GM10248 (cell line): ENCODE measurements at places on chromosomes 6 and 20.

- DNase-seq: no peak
These were observed 52.4 kb downstream of the L3MBTL3 start for GRCh38 chr6:130070792-130071191.

DNA sequence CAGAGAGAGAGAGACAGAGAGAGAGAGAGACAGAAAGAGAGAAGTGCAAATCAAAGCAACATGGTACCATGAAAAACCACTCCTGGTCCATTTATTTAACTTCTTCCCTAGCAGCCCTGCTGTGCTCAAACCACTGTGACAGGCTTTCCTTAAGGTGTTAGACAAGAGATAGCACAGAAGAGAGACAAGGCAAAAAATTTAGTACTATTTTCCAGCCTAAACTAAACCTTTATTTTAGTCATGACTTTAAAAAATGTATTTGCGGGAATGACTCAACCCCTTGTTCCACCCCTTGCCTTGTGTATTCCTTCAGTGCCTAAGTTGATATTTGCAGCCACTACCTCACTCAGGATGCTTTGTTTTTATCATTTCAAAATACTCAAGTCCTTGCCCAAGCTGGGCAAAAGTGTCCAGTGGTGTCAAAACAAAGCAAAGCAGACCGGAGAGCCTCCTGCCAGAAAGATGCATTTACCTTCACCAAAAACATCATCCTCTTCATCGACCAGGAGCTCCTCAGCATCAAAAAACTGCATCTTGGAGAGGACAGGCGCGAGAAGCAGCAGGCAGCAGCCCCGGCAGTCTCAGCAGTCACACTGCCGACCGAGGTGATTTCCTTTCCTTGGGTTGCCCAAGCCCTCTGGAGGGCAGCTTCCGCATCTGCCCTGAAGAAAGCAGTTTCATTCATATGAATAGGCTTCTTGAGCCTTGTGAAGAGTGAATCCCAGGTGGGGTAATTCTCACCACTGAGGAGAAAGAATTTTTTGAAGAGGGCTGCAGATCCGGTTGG, at the start of gene RIPOR2:
Gene RIPOR2 (minus strand): TSS at position 595 of the 787 bp plus-strand sequence. CDS start 62 bp downstream, at position 533.
- DNase-seq: peak; percentile 37

DNA sequence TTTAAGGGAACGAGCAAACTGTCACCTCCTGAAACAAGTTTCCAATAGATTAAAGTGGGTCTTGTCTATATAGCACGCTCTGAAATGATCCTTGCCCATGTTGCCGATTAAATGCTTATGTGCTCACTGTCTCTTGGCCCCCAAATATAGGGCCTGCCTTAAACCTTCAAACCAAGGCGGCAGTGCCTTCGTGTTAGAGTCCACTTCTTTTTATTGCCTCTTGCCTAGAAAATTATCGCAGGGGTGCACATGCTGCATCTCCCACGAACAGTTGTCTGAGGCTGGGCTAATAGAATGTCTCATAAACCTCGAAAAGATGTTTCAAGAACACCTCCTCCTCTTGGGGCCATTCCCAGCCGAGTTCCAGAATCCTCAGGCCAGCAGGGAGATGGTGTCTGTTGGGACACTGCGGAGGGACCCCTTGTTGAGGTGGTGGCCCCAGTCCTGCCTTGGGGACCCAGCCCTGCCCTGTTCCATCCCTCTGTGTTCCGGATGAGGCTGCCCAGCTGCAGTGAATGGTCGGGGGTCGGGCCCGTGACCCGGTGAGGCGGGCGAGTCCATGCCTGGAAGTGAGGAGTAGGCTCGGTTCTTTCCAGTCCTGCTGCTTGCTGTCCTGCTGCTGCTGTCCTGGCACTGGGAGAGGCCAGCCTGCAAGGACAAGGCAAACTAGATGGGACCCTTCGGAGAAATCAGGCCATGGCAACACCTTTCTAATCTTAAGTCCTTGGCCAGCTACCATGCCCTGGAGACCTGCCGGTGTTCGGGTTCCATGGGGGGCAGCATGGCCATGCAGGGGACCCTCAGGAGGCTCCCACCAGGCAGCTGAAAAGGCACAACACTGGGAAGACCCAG, 34.7 kb upstream of the SLCO4A1 start:
- DNase-seq: no peak

- peak; percentile 87 for DNase-seq
These were observed at the start of gene BTN2A1 for GRCh38 chr6:26457806-26458688. TSS of gene BTN2A1 (plus strand) at chr6:26457955. CDS start at chr6:26458637, 682 bp downstream.

DNA sequence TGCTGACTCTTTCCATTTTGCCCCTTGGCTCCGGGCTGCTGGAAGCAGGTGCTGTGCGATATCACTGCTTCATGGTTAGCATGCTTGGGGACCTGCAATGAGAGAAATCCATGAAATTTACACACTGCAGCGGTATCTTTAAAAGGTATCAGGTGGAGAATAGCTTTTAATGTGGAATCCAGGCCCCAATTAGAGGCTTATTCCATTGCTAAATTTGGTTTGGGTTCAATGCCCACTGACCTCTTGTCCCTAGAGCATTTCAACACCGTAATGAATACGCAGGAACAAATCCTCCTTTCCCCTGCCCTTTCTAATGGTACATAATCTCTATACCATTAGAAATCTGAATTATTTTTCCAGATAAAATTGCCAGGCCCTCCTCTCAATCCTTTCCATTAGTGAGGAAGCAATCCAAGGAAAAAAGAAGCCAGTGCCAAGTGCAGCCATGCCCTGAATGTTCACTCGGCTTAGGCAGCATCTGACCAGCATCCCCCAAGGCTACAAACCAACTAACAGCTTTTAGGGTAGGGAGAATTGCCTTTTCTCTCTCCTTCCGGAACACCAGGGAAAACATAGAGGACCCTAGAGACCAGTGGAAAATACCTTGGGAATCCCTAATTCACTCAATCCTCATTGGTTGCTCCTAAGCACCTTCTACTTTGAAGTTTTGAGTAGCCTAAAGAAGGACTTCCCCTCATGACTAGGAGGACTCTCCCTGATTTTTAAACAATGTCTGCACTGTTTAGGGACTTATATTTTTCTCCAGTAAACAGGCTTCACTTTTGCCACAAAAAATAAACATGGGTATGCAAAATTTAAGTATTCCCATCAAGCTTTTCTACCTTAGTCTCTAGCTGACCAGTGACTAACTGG, 143.1 kb downstream of the QRSL1 start:
- no peak for DNase-seq

DNA sequence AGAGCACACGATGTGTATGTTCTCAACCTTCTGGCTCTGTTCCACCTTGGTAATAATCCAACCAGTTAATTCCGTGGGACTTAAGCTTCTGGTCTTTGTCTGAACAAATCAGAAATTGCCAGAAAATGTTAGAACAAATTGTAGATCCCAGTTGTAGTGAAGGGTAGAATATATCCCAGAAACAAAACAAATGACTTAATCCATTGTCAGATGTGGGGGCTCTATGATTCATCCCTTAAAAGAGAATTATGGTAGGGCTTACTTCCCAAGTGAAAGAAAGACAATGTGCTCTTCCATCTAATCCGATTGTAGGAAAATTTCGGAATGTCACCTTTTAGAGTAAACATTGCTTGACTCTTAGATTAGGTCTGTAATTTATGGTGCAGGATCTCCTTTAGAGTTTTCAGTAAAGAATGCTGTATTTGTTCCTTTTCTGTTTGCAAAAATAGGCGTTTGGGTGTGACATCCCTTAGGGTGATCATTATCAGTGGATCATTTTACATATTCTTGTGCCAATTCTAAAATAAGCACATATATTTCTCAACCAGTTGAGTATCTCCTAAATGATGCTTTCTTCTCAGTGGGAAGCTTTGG, 234.5 kb upstream of the ZNF217 start:
- DNase-seq: no peak

- peak; percentile 20 for DNase-seq
These were observed 168.3 kb upstream of the SPACA1 start for GRCh38 chr6:87879132-87879861.

GRCh38 chr6:25670208-25670607, 18.2 kb downstream of the SCGN start:
- DNase-seq: no peak

DNA sequence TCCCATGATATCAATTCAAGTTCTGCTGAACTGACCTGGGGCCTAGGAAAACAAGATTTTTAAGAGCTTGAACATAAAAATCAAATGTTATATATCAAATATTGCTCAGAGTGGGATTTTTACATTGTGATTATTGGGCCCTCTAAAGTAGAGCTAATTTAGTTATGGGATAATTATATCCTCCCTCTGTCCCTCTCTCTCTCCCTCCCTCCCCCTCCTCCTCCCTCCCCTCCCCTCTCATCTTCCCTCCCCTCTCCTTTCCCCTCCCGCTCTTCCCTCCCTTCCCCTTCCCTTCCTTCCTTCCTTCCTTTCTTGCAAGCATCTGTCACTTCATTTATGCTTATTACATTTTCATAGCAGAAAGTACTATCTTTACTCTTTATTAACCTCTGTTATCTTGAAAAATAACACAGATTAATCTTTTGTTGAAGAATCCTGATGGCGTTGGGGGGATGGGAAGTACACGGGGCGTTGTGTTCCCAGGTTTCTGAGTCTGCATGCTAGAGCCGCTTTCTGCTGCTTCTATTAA, 32.8 kb downstream of the KIF25 start:
- no peak for DNase-seq

- no peak for DNase-seq
These were observed 113.4 kb downstream of the EYA2 start for GRCh38 chr20:47007826-47008655.

- peak; percentile 10 for DNase-seq
These were observed 131.6 kb downstream of the OGFRL1 start for GRCh38 chr6:71420095-71420692.

- no peak for DNase-seq
These were observed 9.8 kb downstream of the CCND3 start for GRCh38 chr6:41931792-41932191.

DNA sequence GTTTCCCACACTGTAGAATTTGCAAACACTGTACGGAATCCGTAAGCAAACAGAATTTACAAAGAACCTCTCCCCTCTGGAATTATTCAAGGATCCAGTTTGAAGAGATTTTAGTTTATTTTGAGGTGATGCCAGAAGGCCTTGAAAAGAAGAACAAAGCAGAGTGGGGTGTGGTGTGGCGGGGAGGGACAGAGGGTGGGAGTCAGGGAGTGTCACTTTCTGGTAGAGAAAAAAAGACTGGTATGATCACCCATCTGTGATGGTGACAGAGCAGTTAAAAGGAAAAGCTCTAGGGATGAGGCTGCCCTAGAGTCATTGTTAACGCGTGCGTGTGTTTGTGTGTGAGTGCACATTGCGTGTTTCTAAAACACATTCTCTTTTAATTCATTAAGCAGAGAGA, 97.0 kb upstream of the F13A1 start:
- no peak for DNase-seq

GRCh38 chr20:13288357-13288756, 67.3 kb downstream of the ISM1 start:
- no peak for DNase-seq

DNA sequence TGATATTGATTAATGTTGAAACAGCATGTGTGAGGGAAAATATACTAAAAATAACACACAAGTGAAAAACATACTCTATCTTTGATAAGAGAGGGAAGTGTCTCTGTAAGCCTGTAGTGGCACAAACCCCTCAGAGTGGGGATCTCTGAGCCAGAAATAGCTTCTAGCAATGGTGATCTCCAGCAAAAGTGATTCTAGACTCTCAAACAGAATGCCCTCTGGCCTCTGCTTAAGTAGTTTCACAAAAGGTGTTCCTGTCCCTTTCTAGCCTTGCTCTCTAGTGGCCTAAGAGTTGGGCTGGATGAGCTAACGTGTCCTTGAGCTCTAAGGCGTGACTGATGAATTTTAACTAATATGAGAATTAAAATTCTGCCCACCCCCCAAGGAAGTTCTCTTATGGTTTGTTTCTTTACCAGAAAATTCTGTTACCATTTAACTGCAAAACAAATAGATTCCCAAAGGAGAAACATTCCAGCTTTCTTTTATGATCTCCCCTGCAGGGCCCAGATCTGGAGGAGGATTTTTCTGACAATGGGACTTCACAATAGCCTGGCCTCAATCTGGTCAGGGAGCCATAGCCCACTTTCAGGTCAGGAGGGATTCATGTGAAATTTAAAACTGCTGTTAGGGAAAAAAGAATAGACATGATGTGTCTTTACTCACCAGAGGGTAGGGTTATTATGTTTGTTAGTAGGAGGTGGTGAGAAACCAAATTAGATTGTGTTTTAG, 182.5 kb upstream of the LAMP5 start:
- no peak for DNase-seq

- no peak for DNase-seq
These were observed 222.5 kb upstream of the SPTLC3 start for GRCh38 chr20:12786276-12786675.
